Stimulated activated CD8-positive, alpha-beta memory T cell treated with anti-CD3 and anti-CD28 coated beads, Interleukin-4, amount 100 ng/mL, for 4 hours (primary cell): ENCODE measurements at places on chromosomes 16 and 17.

GRCh38 chr16:53745753-53746266, 41.9 kb downstream of the FTO start:
- DNase-seq: no peak

DNA sequence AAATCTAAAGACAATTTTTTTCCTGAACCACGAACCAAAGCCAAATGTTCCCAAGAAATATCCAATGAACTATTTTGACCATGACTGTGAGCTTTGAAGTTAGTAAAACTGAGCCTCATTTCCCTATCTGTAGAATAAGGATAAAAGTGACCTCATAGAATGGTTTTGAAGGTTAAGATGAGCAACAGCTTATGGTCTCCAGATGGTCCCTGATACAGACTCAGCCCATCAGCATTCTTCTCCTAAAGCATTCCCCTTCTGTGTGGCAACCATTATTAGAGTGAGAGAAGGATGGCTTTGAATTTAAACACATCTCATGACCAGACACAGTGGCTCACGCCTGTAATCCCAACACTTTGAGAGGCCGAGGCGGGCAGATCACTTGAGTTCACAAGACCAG, 70.1 kb downstream of the COPRS start:
- DNase-seq: no peak

DNA sequence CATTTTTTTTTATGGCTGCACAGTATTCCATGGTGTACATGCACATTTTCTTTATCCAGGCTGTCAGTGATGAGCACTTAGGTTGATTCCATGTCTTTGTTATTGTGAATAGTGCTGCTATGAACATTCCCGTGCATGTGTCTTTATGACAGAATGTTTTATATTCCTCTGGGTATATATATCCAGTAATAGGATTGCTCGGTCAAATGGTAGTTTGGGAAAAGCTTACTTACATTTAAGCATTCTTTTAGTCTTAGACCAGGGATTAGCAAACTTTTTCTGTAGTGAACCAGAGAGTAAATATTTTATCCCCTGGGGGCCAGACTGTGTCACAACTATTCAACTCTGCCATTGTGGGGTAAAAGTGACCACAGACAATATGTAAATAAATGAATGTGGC, 40.2 kb downstream of the MED13 start:
- no peak for DNase-seq

- DNase-seq: no peak
Observed at GRCh38 chr16:77297996-77298395, 98.8 kb downstream of the SYCE1L start.
